ENCODE measurements at places on chromosomes 4 and X.
A peak's percentile ranks its signal among the peaks of the same experiment; 100 is the strongest.

DNA sequence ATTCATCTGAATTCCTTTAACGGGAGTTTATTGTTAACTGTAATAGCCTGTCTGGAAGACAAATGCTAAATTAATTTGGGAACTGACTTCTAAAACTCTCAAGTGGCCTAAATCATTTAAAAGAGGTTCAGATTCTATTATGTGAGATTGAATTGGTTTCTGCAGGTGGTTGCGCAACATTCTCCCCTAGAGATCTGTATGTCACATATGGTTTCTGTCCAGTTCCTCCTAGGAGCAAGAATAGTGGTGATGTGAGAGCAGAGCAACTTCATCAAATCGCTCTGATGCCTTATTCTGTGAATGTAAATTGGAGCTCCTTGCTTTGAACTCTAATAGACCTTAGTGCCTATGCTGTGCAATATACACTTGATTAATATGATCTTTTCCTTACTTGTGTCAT, 144.6 kb upstream of the GPR101 start:
- DNase-seq, result no peak

- no peak for DNase-seq
Observed at GRCh38 chr4:6699388-6699787, 5.7 kb downstream of the S100P start.

DNA sequence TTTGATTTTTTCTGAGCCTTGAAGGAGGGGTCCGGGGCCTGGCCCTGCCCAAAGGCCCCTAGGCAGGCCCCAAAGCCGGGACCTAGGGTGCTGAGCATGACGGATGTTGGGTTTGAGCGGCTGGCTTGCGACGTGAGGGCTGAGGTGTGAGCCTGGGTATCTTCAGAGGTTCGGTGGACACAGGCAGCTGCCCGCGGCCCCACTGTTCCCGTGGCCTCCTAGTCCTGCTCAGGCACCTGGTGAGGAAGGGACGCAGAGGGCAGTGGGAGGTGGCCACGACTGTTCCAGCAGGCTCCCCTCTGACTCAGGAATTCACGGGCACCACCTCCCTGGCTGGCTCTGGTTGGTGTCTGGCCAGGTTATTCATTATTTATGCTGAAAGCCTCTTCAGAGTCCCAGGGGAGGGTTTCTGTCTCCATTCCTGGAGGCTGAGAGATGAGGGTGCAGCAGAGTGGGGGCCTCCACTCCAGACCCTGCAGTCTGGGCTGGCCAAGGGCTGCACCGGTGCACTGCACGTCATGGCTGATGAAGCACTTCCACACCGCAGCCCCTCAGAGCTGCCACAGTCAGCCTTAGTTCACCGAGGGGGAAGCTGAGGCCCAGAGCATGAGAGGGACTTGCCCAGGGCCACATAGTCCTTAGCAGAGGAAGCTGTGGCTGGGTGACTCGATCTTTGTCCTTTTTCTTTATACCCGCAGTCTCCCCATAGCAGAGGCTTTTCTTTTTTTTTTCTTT, 2.2 kb downstream of the MSANTD1 start:
- peak; percentile 6 for DNase-seq

GRCh38 chr4:148059617-148060180, 327.8 kb downstream of the ARHGAP10 start:
- DNase-seq, result peak; percentile 66

GRCh38 chr4:112927544-112927943, 121.9 kb upstream of the ANK2 start:
- no peak for DNase-seq

DNA sequence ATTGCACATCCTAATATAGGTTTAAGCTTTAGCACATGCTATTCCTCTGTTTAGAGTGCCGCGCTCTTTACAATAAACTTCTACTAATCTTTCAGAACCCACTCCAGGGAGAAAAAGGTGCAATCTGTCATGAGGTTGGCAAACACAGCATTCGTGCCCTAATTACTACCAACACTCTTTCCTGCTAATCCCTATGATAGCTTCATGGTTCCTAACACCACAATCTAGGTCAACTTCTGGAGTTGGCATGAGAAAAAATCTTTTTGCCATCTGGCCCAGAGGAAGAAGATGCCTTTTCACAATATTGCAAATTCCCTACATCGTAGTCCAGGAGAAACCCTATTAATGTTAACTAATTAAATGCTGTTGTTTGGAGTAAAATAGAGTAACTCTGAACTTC, 39.6 kb downstream of the TMA16 start:
- no peak for DNase-seq

All from heart left ventricle (tissue), 16 donors.